ENCODE measurements at places on chromosomes 11 and 22.

DNA sequence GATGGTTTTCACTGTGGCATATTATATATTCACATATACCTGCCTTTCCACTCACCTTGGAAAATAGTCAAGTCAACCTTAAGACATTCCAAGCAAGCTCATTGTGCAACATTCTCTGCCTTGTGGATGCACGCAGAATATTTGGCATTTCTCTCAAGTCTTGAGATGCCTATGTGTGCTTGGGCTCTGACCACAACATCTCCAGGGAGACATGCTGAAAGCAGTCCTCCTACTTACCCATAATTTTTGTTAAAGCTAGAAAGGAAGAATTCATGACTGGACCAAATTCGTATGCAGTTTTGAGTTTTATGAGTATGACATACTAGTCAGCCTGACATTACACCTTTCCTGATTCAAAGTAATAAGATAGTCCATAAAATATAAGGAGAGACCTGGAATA, 684.0 kb downstream of the OPCML start:
- no peak for DNase-seq

DNA sequence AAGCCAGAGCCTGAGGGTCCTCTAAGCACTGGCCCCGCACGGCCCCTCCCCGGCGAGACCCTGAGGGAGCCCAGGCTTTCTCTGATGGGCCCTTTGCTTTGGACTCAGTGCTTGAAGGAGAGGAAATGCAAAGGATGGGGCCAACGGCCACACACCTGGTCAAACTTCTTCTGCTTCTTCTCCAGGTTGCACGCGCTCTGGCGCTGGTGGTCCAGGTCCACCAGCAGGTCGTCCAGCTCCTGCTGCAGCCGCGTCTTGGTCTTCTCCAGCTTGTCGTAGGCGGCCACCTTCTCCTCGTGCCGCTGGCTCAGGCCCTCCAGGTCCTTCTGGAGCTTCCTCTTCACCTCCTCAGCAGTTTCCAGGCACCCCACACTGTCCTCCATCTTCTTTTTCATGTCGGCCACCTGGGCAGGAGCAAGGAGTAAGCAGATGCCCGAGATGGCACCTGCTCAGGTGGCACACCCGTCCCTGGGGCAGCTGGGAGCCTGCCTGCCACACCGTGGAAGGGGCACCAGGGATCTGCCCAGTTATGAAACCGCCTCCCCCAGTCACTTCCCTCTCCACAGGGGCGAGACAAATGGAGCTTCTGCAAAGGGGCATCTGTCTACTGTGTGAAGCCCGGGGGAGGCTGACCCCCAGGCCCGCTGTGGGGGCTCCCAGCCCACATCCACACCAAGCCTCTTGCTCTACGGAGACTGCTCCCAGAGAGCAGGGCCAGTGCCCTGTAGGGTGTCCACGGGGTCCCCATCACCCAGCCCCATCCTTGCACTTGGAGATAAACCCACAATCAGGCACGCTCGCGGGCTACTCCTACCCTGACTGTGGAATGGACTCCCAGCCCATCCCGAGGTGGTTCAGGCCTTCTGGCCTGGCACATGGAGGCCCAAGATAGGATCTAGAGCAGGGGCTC, 39.2 kb downstream of the APOL1 start:
- DNase-seq = no peak

- DNase-seq = no peak
Observed at GRCh38 chr11:66670816-66671215, 6.9 kb downstream of the RBM4B start.

DNA sequence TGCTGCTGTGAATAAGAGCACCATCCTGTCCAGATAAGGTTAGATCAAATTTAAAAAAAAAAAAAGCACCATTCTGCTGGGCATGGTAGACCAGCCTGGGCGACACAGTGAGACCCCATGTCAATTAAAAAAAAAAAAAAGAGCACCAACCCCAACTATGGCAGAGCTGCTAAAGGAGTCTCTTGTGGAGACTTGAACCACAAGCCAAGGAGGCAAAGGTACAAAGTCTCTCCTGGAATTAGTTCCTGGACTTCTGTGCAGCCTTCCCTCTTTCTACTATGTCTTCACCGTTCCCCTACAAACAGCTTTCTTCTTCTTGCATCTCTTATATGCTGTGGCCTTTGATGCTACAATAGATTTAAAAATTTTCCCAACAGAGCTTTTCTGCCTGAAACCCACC, 1.3 kb downstream of the PIK3C2A start:
- DNase-seq = no peak

DNA sequence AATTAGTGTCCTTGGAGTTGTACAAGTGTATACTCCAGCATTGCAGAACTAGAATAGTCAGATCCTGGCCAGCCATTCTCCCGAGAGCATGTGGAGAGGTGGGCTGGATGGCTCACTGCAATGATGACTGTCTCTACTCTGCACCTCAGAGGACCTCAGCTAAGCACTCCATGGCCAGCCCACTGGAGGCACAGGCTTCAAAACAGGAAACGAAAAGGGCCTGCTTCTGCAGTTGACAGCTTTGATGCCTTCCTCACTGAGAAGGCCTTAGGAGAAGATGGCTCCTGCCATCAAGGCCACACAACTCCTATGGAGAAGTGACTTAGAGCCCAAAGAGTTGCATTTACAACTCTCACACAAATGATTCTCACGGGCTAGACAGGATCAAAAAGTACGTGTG, 9.1 kb downstream of the POLD4 start:
- no peak for DNase-seq

- DNase-seq = no peak
Observed at GRCh38 chr11:3138178-3139085, 26.7 kb downstream of the OSBPL5 start.

GRCh38 chr11:12184699-12185098, 74.3 kb downstream of the MICAL2 start:
- DNase-seq = no peak

GRCh38 chr22:30205281-30206115, 41.1 kb downstream of the LIF start:
- DNase-seq = no peak

GRCh38 chr11:61513143-61513765, 4.7 kb downstream of the LRRC10B start:
- DNase-seq = no peak
